GM06990 (cell line): ENCODE measurements at places on chromosomes 2 and 18.

DNA sequence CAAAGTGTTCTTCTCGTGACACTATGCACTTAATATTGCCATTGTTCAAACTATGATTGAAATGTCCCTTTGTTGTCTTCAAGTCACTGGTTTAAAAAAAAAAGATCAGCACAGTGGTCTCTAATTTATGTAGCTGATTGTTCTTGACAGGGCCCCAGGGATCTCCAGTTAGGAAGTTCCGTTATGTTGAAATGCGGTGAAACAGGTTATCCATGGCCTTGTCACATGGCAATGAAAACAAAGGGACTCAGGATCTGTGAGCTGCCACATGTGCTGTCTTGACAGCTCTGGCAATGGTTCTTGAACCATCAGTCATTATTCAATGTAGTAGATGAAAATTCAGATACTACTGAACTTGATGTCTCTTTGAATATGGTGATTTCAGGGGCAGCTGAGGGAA is 147.4 kb downstream of the SETBP1 start:
- no peak for DNase-seq

- DNase-seq = no peak
Measured at GRCh38 chr2:225637259-225637658, 237.7 kb downstream of the NYAP2 start.

GRCh38 chr2:142515493-142515892 is 362.0 kb upstream of the KYNU start:
- DNase-seq = no peak

DNA sequence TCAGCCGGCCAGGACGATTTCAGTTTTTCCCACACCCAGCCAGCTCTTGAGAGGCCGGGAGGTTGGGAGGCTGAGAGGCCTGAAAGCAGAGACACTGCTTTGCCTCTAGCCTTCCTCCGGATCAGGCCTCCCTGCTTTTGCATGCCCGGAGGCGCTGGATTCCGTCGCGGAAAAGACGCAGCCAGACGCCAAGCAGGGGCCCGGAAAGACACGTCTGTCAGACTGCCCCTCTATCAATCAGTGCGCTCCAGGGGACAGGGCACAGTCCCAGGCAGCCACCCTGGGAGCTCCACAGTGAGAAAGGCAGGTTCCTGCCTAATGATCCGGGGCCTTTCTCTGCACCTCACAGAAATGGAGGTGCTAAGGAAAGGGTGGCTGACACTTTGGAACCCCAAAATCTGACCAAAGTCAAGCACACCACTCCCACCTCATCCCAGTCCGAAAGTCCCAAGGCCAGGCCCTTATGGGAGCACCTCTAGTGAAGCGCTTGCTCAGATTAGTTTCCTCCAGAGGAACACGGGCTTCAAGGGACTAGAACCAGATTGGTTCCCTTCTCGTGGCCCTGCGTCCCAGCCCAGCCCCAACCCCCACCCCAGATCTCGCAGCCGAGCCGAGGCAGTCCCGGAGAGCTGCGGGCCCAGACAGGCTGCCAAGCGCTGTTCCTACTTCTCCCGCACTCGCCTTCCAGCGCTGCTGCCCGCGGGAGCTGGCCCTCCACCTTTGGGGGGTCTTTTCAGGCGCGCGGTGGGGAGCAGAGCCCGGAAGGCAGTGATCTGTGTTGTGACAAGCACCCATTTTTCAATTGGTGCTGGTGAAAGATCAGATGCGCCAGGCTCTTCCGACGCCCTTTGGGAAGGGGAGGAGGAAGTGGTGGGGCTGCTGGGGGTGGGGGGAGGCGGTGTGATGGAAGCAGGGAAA is 5.0 kb downstream of the DLX1 start:
- DNase-seq = no peak

DNA sequence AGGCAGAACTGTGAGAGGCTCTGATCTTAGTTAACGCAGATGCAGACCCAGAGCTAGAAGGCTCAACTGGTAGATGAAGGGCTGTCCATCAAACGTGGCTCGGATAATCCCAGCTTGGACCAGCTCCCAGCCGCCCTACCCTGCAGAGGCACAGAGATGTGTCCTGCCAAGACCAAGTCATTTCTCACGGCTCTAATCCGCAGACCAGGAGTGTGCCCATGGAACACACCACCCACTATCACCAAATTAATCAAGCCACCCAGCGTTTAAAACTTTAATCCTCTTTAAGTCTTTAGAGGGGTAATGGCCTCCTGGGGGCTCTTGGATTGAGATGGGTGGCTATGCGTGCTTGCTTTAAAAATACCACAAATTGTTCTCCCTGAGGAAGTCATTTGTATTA is 17.5 kb downstream of the LYPD1 start:
- DNase-seq = no peak

- no peak for DNase-seq
Measured at GRCh38 chr2:176710657-176711186, 441.5 kb downstream of the MTX2 start.

DNA sequence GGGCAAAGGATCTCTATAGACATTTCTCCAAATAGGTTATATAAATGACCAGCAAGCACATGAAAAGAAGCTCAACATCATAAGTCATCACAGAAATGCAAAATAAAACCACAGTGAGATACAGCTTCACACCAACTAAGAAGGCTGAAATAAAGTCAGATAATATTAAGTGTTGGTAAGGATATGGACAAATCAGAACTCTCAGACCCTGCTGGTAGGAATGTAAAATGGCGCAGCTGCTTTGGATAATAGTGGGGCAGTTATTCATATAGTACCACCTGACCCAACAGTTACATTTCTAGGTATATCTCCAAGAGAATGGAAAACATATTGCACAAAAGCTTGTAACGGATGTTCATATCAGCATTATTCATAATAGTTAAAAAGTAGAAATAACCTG is 14.0 kb downstream of the EPB41L5 start:
- DNase-seq = no peak

DNA sequence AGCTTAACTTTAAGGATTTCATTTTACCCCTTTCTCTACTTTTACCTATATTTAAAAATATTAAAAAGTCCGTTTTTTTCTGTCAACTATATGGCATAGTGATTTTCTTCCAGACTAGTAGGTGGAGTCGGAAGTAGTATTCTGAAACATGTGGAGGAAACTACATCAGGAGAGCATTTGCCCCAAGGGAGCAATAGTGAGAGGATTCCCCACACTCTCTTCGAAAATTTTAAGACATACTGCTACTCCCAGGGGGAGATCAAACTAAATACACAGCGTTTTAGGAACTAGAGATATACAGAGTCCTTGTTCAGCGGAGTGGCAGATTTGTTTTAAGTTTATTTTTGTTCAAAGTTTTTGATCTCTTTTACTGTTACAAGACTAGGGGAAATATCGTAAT is 40.6 kb downstream of the METAP1D start:
- DNase-seq = no peak

DNA sequence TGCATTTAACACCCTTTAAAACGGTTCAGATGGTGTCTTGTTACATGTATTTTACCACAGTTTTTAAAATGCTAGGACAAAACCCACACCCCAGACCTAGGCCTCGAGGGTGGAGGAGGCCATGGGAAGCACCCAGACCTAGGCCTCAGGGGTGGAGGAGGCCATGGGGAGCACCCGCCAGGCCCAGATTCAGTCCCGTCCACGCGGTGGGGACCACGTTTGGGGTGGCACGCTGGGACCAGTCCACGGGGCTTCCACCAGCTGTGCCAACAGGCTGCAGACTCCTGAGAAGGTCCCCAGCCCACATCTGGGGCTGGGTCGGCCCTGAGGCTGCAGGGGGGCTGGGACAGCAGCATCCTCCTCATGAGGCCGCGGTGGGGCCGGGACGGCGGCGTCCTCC is 63.4 kb downstream of the SLC66A2 start:
- no peak for DNase-seq

DNA sequence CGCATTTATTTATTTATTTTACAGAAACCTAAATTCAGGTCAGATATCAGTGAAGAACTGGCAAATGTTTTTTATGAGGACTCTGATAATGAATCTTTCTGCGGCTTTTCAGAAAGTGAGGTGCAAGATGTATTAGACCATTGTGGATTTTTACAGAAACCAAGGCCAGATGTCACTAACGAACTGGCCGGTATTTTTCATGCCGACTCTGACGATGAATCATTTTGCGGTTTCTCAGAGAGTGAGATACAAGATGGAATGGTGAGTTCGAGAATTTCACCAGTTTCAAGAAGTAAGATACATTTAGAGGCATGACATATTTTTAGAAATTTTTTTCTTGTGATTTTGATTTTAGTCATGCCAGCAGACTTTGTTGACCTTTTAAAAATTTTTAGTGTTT is 4.6 kb downstream of the CDCA7 start:
- DNase-seq = peak; percentile 61

- DNase-seq = no peak
Measured at GRCh38 chr18:75656035-75656434, 228.5 kb upstream of the SMIM21 start.

GRCh38 chr2:178529194-178529593 is 48.9 kb downstream of the PLEKHA3 start:
- DNase-seq = peak; percentile 32

GRCh38 chr2:27078267-27079194 is at the start of gene EMILIN1:
Gene EMILIN1, plus strand, starts transcription at chr2:27078615. Its CDS starts 451 bp downstream, at chr2:27079066.
- DNase-seq = no peak

DNA sequence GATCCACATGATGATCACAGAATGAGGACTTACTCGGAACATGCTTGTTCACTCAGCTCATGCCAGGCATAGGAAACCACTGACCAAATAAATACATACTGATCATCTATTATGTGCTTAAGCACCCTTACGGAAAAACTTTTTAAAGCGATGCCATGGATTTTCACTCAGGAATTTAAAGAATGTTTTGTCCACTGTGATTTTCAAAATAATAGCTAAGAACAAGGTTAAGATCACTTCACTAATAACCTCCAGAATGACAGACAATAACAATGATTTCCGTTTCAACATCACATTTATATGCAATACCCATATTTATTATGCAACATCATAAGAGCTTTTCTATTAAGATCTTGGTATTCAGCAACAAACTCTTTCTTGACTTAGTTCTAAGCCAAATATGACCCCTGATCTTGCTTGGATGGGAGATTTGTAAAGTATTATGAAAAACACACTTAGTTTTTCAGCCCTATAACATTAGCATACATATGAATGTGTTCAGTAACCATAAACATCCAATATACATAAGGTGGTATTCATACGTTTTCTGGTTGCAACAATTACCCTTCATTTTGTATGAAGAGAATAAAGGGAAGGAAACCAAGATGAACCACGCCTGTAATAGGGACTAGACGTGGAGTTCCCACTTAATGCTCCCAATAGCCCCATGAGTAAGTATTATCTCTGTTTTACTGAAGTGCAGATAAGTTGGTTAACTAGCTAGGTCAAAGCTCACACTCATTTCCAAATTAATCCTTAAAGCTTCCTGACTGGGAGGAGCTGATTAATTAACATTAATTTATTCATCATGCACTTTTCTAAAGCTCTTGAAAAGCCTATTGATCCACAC is 1.9 kb downstream of the CD302 start:
- DNase-seq = no peak

GRCh38 chr2:219334076-219334475 is 1.5 kb upstream of the RESP18 start:
- DNase-seq = no peak

DNA sequence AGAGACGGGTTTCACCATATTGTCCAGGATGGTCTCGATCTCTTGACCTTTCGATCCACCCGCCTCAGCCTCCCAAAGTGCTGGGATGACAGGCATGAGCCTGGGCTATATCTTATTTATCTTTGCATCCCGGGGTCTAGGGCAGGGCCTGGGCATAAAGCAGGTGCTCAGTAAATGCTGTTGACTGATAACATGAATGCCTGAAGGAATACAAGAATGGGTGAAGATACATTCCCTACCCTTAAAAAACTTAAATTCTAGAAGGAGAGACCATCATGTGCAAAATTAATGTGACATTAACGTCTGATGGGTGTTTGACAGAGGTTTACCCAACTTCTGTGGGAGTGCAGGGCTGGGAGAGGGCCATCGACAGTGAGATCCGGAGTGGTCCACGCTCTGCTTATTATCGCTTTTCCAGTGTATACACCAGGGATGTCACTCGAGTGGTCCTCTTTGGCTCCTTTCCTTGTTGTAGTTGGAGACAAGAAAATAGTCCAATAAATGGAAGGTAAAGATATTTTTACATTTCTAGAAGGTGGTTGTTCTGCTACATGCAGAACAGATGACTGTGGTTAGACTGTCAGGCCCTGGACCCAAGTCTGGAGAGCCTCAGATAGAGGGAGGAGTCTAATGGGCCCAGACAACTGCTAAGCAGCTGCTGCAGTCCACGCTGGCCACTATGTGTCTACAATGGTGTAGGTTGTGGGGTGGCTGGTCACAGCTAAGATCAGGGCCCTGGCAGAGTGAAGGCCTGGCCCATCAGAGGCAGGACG is 131.7 kb downstream of the MYCN start:
- no peak for DNase-seq

DNA sequence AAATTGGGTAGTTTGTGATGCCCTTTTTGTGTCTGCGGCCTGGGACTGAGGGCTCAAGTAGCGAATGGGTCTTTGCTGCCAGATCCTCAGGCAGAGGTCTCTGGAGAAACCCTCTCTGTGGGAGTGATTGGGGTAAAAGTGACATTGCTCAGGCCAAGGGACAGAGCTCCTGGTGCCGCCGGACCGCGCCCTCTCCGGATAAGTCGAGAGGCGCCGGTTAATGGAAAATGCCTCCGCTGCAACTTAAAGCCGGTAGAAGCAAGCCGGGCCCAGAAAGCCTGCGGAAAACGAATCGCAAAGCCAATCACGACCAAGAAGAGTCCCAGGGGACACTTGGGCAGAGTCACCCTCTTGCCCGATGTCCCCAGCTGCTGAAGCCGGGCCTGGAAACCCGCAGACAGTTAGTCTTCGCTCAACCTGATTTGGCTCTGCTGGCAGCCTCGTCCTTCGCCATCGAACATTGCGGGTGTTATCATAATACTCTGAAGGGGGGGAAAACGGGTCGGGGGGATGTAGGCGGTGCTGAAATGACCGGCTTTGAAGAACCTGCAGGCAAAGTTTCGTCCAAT is 352 bp upstream of the HOXD12 start:
- DNase-seq = no peak

DNA sequence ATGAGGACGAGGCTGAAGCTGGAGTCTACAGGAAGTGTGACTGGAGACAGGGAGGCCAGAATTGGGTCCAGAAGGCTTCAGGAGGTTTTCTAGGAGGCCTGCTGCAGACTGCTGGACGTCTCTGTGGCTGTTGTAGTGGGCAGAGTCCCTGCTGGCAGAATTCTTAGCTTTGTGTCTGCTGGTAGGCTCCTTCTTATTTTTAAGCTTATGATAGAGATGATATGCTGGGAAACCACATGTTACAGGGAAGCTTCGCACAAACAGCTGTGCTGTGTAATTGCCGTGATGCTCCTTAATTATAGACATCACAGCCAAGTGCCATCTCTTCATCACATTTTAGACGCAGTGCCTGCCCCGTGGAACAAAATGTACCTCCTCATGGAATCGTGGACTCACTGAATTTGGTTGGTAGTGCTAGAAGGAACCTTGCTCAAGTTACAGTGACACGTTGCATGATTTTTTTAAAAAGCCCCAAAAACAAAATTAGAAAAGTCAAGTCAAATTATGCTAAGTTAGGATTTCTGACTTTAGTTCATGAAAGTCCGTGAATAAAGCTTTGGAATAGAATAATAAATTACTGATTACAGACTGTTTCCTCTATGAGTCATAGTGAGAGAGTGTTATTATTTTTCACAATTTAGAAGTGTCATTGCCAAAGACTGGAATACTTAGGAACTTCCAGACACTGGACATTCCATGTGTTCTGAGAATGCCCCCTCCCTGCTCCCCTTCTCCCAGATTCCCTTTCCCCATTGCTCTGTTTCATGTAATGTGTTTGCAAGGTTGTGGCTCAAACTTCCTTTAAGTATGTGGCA is 144.1 kb downstream of the FHOD3 start:
- no peak for DNase-seq
